ENCODE measurements at places on chromosomes 2 and 18.

DNA sequence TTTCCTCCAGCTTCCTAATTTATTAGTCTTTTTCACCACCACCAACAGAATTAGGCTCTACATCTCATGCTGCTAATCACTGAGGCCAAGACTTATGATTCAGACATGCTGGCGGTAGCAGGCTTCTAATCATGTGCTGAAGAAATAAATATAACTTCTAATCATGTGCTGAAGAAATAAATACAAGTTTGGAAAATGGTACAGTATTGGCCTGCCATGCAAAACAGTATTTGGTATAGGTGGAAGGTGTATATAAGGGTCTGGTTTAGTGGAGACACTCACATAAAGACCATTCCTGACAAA is 240.7 kb downstream of the TGIF1 start:
- DNase-seq, result no peak

- peak; percentile 78 for DNase-seq
Observed at GRCh38 chr2:237731663-237732062, 66.9 kb upstream of the RBM44 start.

DNA sequence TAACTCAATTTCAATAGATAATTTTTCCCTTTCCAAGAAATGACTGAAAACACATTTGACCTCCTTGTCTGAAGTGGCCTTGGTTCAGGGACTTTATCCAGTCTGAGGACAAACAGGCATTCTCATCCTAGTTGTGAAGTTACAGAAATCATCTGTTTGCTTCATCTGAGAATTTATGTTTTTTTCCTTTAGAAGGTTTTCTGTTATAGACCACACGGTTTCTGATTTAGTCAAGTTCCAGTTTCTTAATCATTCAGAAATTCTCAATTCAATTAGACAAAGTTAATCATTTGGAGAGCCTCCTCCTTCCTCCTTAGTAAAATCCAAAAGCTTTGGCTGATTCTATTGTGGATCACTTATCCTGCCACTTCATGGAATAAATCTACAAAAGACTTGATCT is 60.9 kb downstream of the ICOS start:
- no peak for DNase-seq

GRCh38 chr2:23679044-23679443 is 247.9 kb downstream of the ATAD2B start:
- no peak for DNase-seq

GRCh38 chr2:208098267-208098666 is 26.1 kb downstream of the CRYGD start:
- DNase-seq, result no peak

GRCh38 chr2:207387001-207387571 is 142.7 kb upstream of the CREB1 start:
- DNase-seq, result no peak
